ENCODE measurements at places on chromosomes 12 and 14.

- no peak for DNase-seq
Measured at GRCh38 chr14:76695263-76695920, 65.9 kb upstream of the VASH1 start.

- no peak for DNase-seq
Measured at GRCh38 chr14:93073910-93074769, 41.6 kb downstream of the ITPK1 start.

- no peak for DNase-seq
Measured at GRCh38 chr12:115024531-115024930, 340.6 kb upstream of the TBX3 start.

- DNase-seq, result no peak
Measured at GRCh38 chr12:77229640-77230442, 164.5 kb upstream of the E2F7 start.

- DNase-seq, result no peak
Measured at GRCh38 chr14:103194256-103195045, 71.2 kb downstream of the TNFAIP2 start.

DNA sequence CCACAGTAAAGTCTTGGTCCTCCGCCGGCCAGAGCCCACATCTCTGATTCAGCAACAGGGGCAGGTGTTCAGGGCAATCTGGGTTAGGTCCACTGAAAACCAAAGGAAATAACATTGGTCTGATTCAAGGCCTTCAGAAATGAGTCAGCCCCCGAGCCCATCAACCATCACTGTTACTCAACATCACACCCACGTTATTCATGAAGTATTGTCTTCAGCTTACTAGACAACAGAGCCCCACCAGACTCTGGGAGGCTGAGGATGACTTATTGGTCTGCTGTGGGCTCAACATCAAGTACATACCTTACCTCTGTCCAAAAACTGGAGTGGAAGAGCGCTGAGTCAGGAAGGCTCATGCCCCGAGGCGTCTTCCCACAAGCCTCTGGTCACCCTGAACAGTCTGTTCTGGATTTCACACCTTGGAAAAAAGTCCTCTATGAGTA, 97.5 kb downstream of the ZFP36L1 start:
- no peak for DNase-seq

Measured in NCI-H1436 (cell line).